ENCODE measurements at places on chromosomes 1 and 21. TPM values are rescaled to one million over a fixed set of nuclear protein-coding genes. Genes with fewer than 3 reads are reported as not detected.

The NLRP3 gene
- 1.0 TPM for polyA plus RNA-seq

The PTGER3 gene
- 36.6 TPM for polyA plus RNA-seq

The ILDR2 gene
- polyA plus RNA-seq: 15.5 TPM

The LMX1A gene
- not detected for polyA plus RNA-seq

The ATAD3B gene
- 11.6 TPM for polyA plus RNA-seq

The TPM3 gene
- 295 TPM for polyA plus RNA-seq

The HPDL gene
- 3.7 TPM for polyA plus RNA-seq

The SPRR2B gene
- polyA plus RNA-seq: not detected

The SLAMF7 gene
- 0.33 TPM for polyA plus RNA-seq

The TCHH gene
- polyA plus RNA-seq: 0.09 TPM

The PM20D1 gene
- polyA plus RNA-seq: 1.6 TPM

The CATSPERE gene
- polyA plus RNA-seq: 2.4 TPM

All from renal cortex interstitium (tissue), 15 donors.